Activated T-cell treated with anti-CD3 and anti-CD28 coated beads for 1 hour (primary cell): ENCODE measurements at places on chromosomes 2 and 18.

DNA sequence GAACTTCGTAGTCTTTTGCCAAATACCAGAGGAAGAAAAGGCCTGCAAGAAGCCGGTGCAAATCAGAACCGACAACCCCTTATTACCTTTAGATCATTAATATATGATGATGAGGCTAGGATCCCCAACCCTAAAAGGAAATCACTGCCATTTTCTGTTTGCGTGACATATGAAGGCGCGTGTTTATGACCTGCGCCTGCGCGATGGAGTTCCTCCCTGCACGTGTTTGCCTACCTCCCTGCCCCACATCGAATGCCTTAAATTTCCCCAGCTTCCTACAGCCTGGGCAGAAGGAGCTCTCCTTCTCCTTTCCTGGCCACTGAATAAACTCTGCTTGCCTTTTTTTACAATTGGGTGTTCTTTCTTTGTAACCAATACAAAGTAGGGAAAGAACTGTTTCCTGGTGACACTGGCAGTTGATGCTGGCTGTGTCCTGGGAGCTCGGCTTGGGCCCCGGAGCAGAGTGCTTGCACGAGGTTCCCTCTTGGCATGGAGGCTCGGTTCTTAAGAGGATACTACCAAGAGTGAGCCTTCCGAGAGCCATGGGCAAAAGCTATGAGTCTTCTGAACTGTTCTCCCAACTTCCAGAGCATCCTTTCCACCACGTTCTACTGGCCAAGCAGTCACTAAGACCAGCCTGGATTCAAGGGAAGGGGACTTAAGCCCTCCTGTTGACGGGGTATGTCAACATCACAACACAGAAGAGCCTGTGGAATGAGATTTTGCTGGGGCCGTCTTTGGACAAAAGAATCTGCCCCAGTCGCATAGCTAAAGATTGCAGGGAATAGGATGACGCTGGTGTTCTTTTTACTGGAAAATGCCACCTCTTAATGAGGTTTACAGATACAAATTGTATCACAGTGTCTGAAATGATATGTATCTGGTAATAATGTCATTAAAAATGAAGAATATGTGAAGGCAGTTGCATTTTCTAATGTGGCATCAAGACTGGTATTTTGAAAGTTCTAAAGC, 179.8 kb downstream of the SH3BP4 start:
- DNase-seq = no peak

DNA sequence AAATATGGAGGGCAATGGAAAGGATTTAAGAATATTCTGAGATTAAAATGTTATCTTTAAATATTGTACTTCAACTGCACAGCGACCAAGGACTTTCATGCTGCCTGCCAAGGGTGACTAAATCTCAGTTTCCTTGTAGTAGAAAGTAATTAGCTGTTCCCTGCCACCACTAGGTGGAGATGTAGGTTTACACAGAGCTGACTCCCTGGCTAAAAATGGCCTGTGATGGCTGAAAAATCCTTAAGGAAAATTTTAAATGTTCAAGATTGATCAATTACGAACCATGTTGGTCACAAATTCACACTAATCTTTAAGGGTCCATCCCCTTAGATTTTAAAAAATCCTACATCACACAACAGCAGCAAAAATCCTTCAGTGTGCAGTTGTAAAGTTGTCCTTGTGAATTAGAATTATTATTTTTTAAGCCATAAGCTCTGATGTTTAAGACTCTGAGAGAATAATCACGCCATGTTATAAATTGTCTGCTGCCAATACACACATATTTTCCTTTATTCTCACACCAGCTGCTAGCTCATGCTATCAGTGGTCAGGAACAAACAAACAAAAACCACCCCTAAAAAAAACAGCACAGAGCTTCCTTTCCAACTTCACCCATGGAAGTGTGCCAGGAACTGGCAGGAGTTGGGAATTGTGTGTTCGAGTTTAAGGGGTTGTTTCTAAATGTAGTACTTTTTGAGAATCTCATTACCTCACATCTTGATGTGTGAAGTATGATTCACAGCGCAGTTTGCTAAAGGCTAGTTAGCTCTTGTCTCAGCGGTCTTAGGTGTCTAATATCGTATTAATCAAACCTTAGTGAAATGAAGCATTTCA, 399.8 kb downstream of the TMEM182 start:
- DNase-seq = no peak

- DNase-seq = no peak
These were observed 64.5 kb upstream of the ADAM23 start for GRCh38 chr2:206378835-206379234.

GRCh38 chr2:234022424-234022823, 28.1 kb upstream of the SPP2 start:
- DNase-seq = no peak

DNA sequence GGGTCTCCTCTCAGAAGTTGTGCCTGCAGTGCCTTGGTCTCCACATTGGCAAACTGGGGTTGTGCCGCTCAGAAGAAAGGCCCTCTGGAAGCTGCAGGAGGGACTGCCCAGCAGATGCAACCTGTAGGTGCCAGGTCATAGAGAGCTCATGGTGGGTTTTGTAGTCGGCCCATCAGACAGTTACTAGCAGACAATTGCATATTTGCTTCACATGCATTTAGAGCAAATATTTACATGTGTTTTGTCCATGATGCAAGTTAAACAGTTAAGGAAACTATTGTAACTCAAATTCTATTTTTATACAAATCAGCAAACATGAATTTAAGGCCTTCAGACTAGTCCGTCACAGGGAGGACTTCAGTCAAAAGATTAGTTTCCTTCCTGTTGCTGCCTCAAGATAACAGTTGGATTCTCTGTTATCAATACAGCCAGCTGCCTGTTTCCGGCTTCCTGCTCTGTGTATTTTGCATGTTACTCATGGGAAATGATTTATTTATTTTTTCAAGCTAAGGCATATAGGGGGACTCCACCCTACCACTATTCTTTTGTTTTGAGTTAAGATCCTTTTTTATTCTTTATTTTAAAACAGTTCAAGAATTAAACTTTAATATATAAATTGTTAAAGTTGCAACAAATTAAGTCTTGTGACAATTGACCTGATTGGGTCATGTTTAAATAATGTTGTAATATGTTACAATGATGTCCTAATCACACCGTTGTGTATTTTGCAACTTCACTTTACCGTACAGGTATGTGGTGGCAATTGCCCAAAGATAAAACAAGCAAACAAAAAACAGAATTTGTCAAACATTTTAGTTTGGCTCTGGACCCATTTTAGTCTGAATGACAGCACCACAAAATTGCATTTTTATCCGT, 133.5 kb downstream of the SPTBN1 start:
- DNase-seq = no peak

GRCh38 chr2:62344472-62344871, 148.6 kb downstream of the B3GNT2 start:
- no peak for DNase-seq

GRCh38 chr2:239462191-239462515, 61.3 kb upstream of the HDAC4 start:
- no peak for DNase-seq

GRCh38 chr2:111168528-111169239, 48.0 kb downstream of the BCL2L11 start:
- peak; percentile 4 for DNase-seq

DNA sequence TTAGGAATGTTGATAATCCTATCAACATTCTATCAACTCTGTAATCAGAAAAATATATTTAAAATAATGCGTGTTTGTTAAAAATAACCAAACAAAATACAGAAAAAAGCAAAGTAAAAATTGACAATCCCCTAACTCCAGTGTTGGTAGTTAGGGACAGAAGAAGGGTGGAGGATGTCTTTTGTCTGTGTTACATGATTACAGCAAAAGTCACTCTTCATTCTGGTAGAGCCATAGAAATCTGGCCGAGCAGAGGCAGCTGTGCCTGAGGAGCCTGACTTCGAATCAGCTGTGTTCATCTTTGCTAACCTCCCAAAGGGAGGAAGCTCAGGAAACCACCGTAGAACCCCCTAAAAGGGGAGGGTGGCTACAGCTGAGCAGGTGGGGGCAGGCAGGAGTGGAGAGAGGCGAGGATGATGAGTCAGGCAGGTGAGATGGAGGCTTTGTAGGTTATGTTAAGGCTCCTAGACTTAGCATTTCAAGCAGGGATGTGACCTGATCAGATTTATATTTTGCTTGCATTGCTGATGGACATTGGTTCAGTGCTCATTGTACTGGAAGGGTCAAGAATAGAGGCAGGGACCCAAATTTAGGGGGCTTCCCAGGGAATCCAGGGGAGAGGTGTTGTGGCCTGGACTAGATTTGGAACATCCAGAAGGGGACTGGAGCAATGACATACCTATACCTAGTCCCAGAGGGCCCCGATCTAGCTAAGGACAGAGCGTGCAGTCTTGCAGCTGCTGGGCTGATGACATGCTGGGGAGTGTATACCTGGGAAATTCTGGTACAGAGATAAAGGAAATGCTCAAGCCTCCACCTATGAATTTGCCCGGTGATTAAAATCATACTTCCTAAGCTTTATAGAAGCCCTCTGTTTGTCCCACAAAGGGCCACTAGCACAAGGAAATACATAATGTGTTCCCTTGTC, 95.7 kb downstream of the NEDD4L start:
- no peak for DNase-seq

GRCh38 chr2:97911206-97911921, 84.4 kb downstream of the TMEM131 start:
- no peak for DNase-seq

DNA sequence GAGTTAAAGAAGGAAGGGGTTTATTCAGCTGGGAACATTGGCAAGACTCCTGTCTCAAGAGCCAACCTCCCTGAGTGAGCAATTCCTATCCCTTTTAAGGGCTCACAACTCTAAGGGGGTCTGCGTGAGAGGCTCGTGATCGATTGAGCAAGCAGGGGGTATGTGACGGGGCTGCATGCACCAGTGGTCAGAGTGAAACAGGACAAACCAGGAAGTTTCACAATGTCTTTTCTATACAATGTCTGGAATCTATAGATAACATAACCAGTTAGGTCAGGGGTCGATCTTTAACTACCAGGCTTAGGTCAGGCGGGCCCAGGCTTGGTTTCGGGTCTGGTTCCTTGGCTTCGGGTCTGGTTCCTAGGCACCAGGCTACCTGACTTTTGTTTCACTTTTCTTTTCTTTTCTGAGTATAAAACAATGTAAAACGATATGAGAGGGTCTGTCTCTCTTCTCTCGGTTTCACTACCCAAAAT, 30.1 kb upstream of the LIPG start:
- no peak for DNase-seq

DNA sequence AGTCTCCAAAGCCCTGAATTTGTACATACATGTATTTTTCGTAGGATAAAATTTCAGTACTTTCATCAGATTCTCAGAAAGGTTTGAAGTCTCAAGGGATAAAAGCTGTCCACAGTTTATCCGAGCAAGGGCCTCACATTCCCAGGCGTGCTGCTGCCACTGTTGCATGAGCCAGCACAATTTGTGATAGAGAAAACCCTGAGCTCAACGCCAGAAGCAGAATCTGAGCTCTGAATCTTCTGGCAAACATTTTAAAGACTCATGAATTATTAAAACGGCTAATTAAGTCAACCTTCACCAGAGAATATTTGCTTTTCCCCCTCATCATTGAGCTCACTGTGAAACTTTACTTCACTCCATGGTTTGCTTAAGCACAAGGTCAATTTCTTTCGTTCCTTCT, 38.5 kb upstream of the STPG4 start:
- no peak for DNase-seq

DNA sequence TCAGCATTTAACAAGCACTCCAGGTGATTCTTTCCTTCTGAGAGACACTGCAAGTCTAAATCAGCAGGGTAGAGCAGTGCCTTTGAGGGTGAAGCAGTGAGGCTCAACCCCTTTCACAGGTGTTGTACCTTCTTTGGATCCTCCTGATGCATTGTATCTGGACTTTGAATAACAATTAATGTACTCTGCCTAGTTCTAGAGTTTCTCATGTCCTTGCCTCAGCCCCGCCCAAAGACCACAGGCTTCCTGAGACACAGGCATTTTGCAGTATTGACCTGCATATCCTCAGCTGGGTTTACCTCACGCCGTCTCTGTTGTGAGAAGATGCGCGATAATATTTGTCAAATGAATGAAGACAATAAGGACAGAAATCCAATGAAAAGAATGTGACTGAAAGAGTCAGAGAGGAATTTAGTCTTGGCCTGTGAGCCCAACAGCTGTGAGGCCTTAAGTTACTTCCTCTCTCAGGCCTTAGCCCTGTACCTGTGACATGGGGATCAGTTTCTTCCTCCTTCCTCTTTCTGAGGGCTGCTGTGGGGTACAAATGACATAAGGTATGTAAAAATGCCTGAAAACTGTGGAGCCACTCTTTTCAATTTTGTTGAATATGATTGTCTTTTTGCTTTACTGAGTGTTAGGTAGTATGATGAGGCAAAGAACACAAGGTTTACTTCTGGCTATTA, 43.7 kb downstream of the WIPF1 start:
- no peak for DNase-seq

- DNase-seq = no peak
These were observed 12.8 kb downstream of the MEIS1 start for GRCh38 chr2:66447677-66448076.

- no peak for DNase-seq
These were observed 166.1 kb upstream of the FOSL2 start for GRCh38 chr2:28226558-28226957.

DNA sequence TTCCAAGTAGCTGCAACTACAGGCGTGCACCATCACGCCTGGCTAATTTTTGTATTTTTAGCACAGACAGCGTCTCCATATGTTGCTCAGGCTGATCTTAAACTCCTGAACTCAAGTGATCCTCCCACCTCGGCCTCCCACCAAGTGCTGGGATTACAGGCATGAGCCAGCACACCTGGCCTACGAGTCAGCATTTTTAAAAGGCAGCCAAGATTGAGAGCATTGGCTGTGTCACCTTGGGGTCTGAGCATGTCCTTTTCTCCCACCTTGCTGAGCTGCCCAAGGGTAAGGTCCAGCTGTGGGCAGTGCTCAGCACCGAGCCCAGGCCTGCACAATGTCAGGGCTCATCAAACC, 142.8 kb upstream of the LMAN1 start:
- DNase-seq = no peak
